Glomerular endothelial cell (primary cell): ENCODE measurements at places on chromosomes 13 and 19.

DNA sequence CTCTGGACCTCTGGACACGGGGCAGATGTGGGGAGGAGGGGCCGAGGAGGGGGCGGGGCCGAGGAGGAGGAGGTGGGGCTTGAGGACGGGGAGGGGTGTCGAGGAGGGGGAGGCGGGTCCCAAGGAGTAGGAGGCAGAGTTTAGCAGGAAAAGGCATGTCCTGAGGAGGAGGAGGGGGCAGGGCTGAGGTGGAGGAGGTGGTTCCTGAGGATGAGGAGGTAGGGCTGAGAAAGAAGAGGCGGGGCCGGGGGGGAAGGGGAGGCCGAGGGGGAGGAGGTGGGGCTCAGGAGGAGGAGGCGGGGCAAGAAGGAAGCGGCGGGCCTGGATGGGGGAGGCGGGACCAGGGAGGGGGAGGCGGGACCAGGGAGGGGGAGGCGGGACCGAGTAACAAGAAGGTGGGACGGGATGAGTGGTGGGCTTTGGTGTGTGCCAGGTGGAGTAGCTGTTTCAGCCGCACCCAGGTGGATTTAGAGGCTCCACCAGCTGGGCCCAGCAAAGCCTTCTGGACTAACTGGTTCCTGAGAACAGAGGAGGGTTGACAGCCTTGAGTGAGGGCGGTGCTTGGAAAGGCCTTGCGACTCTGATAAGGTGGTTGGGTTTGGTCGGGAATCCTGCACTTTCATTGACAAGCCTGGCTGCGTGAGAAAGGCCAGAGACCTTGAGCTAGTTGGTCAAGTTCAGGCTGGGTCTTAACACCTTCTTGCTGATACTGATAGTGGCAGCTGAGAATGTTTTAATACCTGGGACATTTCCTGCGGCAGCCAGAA lies 7.7 kb downstream of the TECR start:
- DNase-seq, result no peak

DNA sequence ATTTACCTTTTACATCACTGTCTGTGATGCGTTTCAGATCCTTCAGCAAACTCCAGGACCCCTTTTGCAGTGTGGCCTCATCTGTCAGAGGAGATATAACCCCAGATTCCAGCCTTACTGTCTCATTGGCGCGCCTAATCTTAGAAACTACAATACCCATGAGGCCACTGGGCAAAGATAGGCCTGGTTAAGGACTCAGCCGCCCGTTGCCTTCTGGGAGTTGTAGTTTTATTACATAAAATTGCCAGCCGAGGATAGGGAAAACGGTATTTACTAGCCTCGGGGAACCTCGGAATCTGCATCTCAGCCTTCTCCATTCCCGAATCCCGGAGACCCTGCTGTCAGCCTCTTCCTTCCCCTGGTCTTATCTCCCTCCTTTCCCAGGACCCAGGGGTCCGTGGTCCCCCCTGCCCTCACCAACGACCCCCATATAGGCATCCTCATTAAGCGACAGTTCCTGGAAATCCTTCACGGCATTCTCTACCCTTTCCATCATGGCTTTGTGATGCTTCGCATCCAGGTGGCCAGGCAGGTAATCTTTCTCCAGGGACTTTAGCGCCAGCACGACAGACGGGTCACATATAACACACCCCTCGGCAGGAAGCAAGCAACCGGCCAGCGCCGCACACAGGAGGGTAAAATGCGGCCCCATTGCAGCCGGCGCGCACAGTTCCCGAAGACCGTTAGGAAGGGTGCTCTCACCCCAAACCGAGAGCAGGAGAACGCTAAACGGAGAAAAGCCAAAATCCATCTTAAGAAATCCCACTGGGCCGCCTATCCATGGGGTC lies 1.3 kb downstream of the IZUMO1 start:
- no peak for DNase-seq

- DNase-seq, result no peak
These were observed 12.9 kb upstream of the CCDC169 start for GRCh38 chr13:36310417-36311108.

DNA sequence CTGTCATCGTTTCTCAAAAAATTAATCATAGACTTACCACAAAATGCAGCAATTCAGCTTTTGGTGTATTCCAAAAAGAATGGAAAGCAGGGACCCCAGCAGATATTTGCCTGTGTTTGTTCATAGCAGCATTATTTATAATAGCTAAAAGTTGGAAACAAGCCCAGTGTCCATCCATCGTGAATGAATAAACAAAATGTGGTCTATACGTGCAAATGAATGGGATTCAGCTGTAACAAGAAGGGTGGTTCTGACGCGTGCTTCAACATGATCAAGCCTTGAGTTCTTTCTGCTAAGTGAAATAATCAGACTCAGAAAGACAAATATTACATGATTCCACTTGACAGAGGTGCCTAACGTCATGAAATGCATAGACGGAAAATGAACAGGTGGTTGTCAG lies 36.4 kb downstream of the PSG11 start:
- no peak for DNase-seq

DNA sequence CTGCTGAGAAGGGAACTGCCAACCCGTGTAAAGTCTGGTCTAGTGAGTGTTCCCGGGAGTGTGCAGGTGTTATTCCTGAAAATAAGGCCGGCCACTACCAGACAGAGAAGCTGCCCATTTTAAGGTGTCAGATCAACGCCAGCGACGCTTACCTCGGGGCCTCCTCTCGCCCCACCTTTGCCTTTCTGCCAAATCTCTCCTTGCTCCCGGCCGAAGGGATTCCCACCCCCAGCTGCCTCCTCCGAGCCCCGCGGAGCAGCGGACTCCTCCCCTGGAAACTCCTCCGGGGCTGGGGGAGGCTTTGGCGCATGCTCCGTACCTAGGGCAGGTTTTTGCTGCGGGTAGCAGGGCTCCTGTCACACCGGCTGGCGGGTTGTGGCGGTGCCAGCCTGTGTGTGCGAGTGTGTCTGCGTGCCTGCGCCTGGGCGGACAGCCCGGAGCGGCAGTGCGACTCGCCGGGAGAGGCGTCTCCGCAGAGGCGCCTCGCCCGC lies at the start of gene HS6ST3:
HS6ST3 (plus strand) TSS at position 359 of the 491 bp plus-strand sequence.
- DNase-seq, result no peak

- no peak for DNase-seq
These were observed 24.4 kb upstream of the URAD start for GRCh38 chr13:28012896-28013295.

GRCh38 chr13:106010836-106011235 lies 524.6 kb downstream of the EFNB2 start:
- no peak for DNase-seq

- DNase-seq, result peak; percentile 72
These were observed 2.7 kb downstream of the UHRF1 start for GRCh38 chr19:4911786-4912672.

DNA sequence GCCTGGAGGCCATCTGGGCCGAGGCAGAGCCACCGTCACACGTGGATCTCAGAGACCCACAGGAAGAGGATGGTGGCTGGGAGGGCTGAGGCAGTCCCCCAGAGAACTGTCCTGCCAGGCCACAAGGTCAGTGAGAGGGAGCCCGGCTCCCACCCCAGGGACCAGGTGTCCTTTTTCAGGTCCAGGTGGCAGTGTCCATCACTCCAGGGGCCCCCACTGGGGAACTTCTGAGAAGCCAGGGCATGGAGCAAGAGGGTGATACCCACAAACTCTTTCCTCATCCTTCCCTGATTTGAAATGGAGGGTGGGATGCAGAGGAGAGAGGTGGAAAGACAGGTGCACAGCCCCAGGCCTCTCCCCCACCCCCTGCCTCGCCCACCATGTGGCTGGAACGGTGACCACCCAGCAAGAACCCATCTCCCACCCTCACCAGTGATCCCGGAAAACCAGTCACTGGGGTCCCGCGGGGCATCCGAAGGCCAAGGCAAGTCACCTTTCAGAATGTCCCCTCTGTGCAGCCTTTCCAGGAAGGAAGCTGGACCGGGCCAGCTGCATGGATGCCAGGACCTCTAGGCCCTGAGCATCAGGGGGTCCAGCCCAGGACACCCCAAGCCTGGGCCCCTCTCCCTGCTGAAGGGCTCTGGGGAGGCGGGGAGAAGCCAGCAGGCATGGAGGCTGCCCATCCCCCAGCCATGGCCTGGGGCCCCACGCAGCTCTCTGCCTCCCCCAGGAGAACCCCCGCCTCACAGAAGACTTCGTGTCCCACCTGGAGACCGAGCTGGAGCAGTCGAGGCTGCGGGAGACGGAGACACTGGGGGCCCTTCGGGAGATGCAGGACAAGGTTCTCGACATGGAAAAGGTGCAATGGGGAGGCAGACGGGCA lies 14.1 kb downstream of the PRR36 start:
- DNase-seq, result no peak

DNA sequence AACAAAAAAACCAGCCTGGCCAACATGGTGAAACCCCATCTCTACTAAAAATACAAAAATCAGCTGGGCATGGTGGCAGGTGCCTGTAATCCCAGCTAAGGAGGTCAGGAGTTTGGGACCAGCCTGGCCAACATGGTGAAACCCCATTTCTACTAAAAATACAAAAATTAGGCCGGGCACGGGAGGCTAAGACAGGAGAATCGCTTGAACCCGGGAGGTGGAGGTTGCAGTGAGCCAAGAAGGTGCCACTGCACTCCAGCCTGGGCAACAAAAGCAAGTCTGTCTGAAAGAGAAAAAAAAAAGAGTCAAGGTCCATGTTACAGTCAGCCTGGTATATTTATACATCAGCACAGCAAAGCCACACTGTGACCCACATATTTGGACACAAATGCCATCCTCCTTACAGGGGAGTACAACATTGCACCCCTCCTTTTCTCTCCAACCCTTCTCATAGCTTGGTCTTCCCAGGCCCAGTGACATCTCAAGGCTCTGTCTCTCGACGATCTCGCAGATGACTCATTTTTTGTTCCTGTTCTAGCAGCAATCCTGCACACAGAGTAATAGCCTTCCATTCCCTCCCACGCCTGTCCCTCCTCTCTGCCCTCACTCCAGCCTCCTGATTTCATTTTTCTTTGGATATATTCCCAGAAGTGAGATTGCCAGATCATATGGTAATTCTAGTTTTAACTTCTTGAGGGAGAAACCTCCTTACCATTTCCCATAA lies 21.0 kb upstream of the DPP9 start:
- DNase-seq, result no peak

DNA sequence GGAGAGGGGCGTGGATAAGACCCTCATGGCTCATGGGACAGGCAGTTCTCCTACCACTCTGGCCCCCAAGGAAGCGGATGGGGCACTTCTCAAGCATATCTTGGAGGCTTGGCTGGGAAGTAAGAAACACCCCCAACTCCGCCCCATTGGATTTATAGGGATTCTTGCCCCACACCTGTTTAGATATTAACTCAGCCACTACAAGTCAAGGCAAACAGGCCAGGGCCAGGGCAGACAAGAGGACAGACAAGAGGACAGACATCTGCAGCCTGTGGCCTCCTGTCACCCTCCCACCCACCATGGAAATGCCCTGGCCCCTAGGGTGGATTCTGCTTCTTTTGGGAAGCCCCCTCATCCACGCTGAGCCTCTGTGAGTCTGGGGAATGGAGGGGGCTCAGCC lies 24.1 kb downstream of the RDH8 start:
- DNase-seq, result no peak

DNA sequence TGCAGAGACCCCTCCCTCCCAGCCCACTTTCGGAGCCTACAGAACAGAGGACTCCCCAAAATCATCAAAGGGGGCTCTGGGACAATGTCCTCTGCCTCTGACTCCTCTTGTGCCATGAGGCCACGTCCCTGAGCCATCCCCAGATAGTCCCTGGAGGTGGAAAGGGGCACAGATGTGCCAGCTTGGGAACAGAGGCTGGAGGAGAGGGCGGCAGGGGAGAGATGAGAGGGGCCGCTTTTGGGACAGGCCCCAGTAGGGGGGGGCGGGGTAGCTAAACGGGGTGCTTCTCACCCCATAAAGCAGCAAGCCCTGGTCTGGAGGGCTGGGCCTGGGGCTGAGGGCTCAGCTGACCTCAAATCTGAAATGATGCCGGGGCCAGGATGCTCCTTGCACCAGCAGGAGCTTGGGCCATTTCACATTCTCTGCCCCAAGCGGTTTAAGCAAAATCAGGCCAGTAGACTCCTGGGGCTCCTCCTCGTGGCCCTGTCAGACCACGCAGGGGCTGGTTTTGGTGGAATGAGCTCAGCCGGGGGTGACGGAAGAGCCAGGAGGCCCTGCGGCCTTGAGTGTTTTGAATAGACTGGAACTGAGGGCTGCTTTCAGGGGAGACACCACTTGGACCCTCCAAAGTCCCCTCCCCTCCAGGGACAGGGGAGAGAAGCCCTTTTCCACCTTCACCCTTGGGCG lies 27.1 kb downstream of the ONECUT3 start:
- DNase-seq, result no peak

DNA sequence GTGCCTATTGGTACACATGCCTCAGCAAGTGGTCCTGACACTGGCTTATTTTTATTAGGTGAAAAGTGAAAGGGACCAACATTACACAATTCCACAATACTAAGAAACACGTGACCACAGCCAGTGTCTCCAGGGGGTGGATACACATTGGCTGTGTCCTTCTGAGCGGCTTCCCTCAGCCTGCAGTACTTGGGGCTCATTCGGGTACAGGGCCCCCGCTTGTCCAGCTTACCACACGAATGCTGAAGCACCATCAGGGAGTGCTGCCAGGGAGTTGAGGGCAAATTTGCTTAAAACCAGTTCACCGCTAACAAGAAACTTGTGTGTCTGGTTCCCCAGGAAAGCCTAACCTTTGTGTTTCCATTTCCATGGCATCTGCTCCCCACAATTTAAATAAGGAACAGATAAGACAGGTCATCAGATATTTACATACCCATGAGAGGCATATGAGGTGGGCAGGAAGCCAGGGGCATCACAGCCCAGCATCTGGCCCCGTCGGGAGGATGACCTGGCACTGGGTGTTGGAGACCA lies 23.3 kb downstream of the PBX4 start:
- no peak for DNase-seq

GRCh38 chr19:48501494-48502349 lies 9.9 kb downstream of the LMTK3 start:
- DNase-seq, result no peak
